ENCODE measurements at places on chromosomes 11 and 22. TPM values are rescaled to one million over a fixed set of nuclear protein-coding genes. Genes with fewer than 3 reads are reported as not detected.

GRCh38 chr22:21857481-21857914, 9.9 kb downstream of the MAPK1 start:
- no peaks in the 10 kb centered on the region for H3K36me3 ChIP-seq
- H3K27me3 ChIP-seq = no peaks in the 10 kb centered on the region
- H3K4me3 ChIP-seq = no peak overlapping the region
- no peaks in the 10 kb centered on the region for H3K4me1 ChIP-seq
- no peak overlapping the region for H3K27ac ChIP-seq
- DNase-seq = no peak

GRCh38 chr11:35036639-35037038, 102.3 kb upstream of the CD44 start:
- no peaks in the 10 kb centered on the region for H3K4me1 ChIP-seq
- no peak for DNase-seq
- no peaks in the 10 kb centered on the region for H3K27me3 ChIP-seq
- no peak overlapping the region for H3K4me3 ChIP-seq
- H3K27ac ChIP-seq = no peak overlapping the region

DNA sequence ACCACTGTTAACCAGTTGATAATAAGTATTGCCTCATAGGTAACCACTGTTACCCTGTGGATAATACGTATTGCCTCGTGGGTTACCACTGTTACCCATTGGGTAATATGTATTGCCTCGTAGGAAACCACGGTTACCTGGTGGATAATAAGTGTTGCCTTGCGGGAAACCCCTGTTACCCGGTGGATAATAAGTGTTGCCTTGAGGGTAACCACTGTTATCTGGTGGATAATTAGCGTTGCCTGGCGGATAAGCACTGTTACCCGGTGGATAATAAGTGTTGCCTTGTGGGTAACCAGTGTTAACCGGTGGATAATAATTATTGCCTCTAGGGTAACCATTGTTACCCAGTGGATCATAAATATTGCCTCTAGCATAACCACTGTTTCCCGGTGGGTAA, 27.3 kb upstream of the NXPE4 start:
- no peak overlapping the region for H3K27ac ChIP-seq
- no peaks in the 10 kb centered on the region for H3K4me1 ChIP-seq
- H3K4me3 ChIP-seq = no peak overlapping the region
- H3K27me3 ChIP-seq = no peaks in the 10 kb centered on the region
- DNase-seq = no peak

ARHGAP20 gene
- total RNA-seq = 20.3 TPM

PLET1 gene
- total RNA-seq = not detected

All from uterus (tissue), 4 donors.